Stimulated activated CD4-positive, alpha-beta T cell treated with anti-CD3 and anti-CD28 coated beads, Interleukin-4, amount 100 ng/mL, for 24 hours (primary cell): ENCODE measurements at places on chromosomes 16 and 17.

GRCh38 chr17:41333098-41333497, 17.5 kb downstream of the KRT33A start:
- DNase-seq = no peak

- DNase-seq = peak; percentile 85
These were observed 1.5 kb downstream of the TNFRSF12A start for GRCh38 chr16:3021449-3022207.

DNA sequence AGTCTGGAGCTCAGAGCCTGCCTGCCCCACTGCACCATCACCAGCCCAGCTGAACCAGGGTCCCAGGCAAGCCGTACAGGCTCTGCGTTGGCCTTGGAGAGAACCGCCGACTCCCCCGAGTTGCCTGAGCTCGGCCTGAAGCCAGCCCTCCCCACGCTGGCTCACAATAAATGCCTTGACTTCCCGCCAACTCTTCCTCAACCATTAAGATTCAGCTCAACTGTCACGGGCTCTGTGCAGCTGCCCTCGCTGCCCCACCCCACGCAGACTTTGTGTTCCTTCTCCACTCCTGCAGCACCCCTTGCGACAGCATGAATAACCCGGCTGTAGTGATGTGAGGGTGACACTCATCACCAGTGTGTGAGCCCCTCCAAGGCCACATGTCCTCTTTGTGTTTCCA, 4.8 kb upstream of the QPRT start:
- no peak for DNase-seq

DNA sequence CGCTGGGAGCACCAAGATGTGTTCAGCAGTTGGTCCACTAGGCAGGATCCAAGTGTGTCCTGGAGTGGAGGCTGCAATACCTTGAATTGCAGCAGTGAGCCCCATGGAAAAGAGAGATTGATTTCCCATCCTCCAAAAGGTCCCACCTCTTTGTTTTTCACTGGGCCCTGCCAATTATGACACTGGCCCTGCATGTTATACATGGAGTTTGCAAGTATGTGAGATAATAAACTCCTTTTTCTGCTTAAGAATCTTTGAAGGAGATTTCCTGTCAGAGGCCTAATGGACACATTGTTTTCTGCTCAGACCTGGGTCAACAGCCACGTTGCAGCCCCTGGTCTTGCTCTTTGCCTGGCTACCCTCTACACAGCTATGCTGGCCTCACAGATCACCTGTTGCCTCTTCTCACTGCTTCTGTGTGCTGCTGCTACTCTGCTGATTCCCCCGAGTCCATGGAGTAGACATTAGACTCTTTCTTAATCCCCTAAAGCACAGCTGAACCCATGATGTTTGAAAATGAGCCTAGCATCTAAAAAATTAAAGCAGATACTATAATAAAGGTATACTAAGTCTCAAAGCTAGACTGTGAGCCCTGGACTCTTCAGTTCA, 341.9 kb upstream of the CDH11 start:
- no peak for DNase-seq

- DNase-seq = no peak
These were observed 9.7 kb downstream of the ADGRG3 start for GRCh38 chr16:57677622-57678369.

GRCh38 chr17:62805234-62805633, 2.9 kb downstream of the MARCHF10 start:
- DNase-seq = no peak

DNA sequence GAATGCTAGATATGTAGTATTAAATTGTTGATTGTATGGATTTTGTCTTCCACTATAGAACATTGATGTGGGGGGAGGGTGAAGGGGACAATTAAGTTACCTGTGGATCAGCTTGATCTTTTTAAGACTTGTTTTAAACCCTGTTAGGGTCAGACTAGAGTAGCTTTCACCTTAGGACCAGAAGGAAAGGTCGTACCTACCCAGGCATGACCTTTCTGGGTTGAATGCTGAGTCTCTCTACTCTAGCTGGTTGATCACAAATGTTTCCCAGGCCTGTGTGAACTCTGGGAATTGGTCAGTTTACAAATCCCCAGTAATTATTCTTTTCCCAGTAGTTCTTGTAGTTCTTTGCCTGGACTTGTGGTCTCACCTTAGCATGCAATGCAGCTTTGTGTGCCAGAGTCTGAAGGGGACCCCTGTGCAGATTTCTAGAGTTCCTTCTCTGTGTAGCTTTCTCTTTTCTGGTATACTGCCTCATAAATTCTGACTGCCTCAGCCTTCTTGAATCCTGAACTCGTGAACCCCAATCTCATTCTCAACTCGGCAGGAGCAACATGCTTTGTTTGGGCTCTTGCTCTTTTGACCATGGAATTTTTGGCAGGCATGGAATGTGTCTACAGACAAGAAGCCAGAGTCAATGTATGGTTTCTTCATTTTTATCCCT, 54.1 kb downstream of the VMP1 start:
- DNase-seq = no peak

DNA sequence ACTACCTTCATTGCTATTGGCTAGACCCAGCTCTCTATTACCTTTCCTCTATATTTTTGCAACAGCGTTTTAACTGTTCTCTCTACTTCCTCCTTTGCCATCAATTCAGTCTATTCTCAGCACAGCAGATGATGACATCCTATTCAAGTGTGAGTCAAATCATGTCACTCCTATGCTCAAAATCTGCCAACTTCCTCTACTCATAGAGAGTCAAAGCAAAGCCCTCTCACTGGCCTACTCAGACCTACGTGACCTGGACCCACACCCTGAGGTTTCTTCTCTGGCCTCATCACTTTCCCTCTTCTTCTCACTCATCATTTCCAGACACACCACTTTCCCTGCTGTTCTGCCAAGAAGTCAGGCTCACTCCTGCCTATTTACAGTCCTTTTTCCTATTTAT, 289.0 kb upstream of the AXIN2 start:
- no peak for DNase-seq

GRCh38 chr16:23428351-23428750, 24.6 kb downstream of the COG7 start:
- no peak for DNase-seq

GRCh38 chr16:678209-678857, 1.9 kb upstream of the STUB1 start:
- no peak for DNase-seq

DNA sequence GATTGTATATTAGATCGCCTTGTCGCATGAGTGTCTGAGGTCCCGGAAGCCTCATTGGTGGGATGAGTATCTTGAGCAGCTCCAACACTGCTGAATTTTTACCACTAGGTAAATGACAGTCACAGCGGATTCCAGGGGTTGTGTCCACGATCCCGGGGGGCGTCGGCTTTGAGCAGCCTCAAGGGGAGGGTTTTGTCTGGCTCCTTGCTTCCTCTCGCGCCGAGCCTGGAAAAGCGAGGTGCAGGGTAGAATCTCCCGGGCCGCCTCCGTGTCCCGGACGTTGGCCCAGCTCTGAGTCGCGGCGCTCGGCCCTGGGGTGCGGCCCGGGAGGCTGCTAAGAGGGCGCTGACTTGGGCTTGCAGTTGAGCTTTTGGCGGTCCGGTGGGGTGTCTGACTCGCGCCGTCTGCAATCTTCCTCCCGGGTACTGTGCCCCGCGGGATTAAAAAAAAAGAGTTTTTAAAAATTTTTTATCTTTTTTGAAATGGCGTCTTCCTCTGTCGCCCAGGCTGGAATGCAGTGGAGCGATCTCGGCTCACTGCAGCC, 4.5 kb downstream of the OR1F1 start:
- no peak for DNase-seq

DNA sequence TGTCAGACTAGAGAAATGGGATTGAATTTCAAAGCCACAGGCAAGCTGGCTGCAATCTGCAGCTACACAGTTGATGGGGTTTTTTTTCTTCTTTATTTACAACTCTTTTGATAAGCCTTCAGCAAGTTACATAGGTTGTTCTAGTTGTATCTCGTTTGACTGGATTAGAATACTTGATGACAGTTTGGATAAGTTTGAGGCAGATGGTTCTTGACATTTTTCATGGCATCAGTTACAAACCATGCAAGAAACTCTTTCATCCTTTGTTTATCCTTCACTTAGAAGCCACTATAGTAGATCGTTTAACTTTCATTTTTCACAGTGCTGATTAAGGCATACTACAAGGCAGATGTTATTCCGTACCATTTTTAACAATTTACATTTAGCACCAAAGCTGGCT, 238.9 kb downstream of the TOX3 start:
- no peak for DNase-seq
